ENCODE measurements at places on chromosomes 11 and 22.
A peak's percentile ranks its signal among the peaks of the same experiment; 100 is the strongest.

DNA sequence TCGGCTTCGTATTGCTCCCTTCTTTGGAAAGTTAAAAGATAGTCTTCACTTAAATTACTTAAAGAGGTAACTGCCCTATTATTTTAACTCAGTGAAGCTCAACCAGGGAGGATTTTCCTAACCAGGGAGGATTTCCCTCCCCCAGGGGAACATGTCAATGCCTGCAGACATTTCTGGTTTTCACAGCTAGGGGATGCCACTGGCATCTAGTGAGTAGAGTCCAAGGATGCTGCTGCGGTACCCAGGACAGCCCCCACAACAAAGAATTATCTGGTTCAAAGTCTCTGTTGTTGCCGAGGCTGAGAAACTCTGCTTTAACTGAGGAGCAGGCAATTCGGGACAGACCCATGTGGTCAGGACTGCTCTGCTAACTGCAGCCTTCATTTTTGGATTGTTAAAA is 82.2 kb downstream of the DEPDC5 start:
- no peak for DNase-seq

- no peak for DNase-seq
These were observed 176.9 kb downstream of the NAV2 start for GRCh38 chr11:19889531-19889930.

GRCh38 chr11:14350215-14350614 is 8.8 kb downstream of the RRAS2 start:
- DNase-seq: no peak

GRCh38 chr22:41001722-41002122 is 50.5 kb downstream of the RBX1 start:
- DNase-seq: no peak

- DNase-seq: no peak
These were observed 323 bp upstream of the PANX1 start for GRCh38 chr11:94128291-94128745.

- no peak for DNase-seq
These were observed 5.3 kb downstream of the GRAP2 start for GRCh38 chr22:39906207-39906606.

DNA sequence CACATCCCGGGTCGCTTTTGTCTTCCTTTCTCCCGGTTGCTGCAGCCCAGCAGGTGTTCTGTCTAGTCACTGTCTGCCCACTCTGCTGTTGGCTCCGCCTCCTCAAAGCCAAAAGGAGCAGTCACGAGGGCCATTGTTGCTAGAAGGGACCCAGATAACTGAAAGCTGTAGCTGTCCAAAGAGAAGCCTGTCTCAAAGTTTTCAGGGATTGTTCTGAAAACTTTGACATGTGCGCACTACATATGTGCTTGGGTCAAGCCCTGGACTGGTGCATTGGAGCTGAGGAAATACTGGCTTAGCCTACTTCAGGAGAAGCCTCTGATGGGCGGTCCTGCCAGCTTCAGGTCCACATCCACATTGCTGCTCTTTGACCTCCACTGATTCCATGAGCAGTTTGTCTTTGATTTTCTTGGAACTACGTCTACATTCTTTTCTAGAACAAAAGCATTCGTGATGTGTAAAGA is 8.8 kb upstream of the OR2AT4 start:
- DNase-seq: no peak

DNA sequence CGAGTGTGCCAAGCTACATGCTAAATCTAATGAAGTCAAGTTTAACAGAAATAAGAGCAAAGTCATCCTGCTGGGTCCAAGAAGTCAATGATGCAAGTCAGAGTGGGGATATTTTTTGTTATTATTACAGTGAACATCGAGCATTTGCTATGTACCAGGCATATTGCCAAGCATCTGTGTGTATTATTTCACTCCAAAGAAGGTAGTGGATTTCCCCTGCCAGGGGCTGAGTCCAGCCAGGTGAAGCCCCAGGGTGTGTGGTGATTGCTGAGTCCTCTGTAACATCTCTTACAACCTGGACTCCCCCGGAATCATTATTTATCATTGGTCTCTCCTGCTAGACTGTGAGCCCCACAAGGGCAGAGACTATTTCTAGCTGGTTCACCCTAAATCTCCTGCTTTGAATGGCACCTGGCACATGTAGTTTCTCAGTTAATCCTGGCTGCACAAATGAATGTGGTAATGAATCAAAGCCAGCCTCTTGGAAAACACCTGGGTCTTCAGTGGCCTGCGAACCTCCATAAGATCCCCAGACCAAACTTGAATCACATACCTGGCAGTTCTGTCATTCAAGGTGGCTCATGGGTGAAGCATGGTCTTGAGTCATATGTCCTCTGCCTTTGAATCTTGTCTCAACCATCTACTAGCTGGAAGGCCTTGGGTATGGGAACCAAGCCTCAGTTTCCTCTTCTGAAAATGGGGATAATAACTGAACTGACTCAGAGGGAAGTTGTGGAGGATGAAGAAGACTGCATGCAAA is 549.2 kb downstream of the MIAT start:
- no peak for DNase-seq

DNA sequence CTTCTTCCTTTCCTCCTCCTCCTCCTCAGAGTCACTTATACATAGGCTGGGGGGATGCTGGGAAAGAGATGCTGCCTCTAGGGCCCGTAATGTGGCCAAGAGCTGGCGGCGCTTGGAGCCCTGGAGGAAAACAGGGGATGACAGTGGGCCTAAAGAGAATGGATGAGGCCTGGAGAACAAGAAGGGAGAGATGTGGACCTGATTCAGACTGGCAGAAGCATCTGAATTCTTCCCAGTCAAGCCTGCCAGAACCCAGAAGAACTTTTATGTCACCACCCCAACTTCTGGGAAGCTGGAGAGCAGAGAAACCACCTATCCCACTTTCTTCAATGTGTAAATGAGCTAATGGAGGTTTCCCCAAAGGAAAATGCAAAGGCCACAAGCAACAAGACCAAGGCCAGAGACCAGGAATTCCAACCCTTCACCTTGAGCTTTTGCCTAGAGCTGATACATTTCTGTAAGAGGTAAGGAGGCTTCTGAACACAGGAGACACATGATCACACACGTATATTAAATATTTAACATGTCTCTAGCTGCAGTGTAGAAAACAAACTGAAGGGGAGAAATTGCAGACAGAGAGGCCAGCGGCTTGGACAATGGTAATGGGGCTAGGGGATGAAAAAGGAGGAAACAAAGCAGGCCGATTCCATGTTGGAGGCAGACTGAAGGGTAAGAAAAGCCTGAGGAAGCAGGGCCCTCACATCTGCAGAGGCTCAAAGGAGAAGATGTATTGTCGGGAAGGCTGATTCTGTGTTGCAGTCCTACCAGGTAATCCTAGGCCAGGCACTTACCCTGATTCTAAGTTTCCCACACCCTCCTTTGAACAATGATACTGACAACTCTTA is 1.1 kb downstream of the RRP8 start:
- no peak for DNase-seq

DNA sequence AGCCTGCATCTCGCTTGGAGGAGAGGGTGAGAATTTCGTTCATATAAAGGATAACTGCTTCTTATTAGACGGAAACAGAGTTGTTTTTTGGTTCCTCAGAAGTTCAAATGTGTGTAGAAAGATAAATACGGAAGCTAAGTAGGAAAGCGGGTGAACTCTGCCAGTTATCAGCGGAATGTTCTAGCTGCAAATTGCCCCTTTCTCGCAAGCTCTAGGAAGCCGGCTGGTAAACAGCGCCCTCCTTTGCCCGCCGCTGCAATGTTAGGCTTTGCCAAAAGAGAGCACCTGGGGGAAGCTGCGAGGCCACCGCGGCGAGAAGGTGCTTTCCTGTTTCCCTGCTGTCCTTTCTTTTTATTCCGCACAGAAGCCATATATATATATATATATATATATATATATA is 67.0 kb downstream of the IGLL5 start:
- no peak for DNase-seq

GRCh38 chr11:61551634-61552033 is 29.2 kb downstream of the SYT7 start:
- no peak for DNase-seq

DNA sequence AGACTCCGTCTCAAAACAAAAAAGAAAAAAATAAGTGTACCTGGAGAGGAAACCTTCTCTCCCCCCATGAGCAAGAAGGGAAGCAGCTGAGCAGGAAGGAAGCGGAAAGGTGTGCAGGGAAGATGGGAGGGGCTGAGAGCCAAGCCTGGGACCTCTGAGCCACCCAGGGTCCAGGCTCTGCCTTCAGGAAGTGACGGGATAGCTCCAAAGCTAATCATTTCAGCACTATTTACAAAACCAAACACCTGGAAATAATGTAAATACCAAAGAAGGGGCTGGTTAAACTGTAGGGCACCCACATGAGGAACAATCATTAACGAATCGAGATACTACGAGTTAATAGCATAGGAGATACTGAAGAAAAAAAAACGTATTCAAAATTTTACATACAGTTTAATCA is 27.9 kb downstream of the ARRB1 start:
- no peak for DNase-seq

DNA sequence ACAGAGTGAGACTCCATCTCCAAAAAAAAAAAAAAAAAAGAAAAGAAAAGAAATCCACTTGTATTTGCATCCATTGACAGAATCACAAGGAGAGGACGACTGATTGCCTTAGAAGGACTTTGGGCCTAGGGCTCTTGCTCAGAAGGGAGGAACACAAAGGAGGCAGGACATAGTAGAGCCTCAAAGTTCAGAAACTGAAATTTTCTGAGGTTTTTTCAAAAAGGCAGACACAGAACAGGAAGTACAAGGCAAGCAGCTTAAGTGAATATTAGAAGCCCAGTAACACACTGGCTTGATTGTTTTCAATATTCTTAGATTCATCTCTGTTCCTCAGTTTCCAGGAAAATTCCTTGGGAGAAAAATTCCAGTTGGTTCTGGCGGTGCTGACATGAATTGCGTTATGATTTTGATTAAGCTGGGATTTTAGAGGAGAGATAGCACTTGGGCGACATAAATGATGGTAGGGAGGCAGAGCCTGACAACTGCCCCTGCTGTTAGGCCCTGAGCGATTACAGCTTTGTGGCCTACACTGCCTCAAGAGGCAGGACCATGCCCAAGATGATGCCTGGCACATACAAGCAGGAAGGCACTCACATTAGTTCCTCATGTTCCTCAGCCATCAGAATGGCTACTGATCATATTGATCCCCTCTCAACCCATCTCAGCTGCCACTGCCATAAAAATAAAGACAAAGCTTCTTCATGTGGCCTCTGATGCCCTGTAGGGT is 15.3 kb downstream of the CLPB start:
- no peak for DNase-seq

- DNase-seq: no peak
These were observed 23.8 kb downstream of the TEF start for GRCh38 chr22:41405588-41405987.

DNA sequence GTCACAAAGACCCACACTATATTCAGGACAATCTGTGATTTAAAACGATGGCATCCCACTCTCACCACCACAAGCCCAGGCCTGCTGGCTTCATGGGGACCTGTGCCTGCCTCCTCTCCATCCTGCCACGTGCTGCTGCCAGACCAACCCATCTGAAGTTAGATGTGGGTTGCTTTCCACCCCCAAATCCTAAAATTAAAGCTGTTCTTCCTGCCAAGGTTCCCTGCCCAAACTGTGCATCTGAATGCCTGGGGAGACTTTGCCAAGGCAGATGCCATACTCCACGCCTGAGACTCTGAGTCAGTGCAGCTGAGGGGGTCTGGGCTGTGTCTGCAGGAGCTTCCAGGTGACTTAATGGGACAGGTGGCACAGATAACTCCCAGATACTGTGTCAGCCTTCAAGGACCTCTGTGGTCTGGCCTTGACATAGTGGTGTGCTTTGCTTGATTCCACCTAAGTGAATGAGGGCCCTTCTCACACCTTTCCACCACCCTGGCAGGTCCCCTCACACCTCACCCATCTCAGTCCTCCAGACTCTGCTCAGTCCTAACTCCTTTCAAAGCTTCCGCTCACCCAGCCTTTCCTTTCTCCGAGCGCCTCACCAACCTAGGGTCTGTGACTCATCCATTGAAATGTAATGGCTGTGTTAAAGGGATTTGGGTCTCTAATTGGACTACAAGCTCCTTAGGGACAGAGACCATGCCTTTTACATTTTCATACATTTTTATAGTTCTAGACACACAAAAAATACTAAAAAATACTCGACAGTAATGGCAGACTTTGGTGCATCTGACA is 18.6 kb downstream of the ADAMTS8 start:
- DNase-seq: no peak

DNA sequence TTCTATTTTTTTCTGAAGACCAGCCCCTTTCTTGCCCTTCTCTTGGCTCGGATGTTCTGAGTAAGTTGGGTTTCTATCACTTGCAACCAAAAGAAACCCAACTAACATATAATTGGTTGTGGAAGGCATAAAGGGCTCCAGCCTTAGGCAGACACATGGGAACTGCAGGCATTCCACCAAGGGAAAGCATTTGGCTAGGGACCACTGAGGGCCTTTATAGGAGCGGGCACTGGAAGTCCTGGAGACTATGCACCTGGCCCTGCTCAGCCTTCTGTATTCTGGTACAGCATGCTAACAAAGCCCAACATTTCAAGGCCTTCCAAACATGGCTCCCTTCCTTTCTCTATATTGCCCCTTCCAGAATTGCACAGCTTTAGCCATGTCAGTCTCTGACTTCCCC is 17.6 kb upstream of the LMO1 start:
- DNase-seq: no peak

DNA sequence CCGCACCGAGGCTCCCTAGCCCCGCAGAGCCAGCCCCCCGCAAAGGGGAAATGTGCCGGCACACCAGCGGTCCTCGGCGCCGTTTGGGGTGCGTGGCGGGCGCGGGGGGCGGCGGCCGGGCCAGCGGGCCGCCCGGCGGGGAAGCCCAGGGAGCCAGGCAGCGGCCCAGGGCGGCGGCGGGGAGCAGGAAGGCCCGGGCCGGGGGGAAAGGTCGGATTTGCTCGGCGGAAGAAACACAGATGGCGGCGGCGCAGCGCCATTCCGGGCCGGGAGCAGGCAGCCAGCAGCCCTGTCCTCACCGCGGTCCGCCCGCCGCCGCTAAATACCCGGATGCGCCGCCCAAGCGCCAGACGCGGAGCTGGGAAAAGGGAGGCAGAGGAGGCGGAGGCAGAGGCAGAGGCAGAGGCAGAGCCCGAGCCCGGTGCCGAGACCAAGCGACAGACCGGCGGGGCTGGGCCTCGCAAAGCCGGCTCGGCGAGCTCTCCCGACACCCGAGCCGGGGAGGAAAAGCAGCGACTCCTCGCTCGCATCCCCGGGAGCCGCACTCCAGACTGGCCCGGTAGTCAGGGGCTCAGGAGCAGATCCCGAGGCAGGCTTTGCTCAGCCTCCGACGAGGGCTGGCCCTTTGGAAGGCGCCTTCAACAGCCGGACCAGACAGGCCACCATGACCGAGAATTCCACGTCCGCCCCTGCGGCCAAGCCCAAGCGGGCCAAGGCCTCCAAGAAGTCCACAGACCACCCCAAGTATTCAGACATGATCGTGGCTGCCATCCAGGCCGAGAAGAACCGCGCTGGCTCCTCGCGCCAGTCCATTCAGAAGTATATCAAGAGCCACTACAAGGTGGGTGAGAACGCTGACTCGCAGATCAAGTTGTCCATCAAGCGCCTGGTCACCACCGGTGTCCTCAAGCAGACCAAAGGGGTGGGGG is 2.6 kb upstream of the GCAT start:
- peak; percentile 75 for DNase-seq

All from hypothalamus (tissue), 51 donors.